ENCODE measurements at places on chromosomes 7 and 10. TPM values are rescaled to one million over a fixed set of nuclear protein-coding genes. Genes with fewer than 3 reads are reported as not detected.

DNA sequence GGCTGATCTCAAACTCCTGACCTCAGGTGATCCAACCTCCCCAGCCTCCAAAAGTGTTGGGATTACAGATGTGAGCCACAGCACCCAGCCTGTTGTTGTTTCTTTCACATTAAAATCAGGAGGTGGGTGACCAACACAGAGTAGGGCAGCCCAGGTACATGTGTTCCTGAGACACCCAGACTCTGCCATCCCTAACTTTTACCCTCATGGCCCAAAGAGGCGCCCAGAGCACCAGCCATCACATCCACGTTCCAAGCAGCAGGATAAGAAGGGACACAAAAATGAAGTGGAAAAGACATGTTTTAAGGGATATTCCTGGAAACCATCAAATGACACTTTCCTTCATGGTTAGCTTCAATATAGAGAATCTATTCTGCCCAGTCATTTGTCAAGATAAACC, 159.6 kb upstream of the KLF6 start:
- H3K4me1 ChIP-seq: no peaks in the 10 kb centered on the region
- DNase-seq: no peak
- no peaks in the 10 kb centered on the region for H3K27me3 ChIP-seq
- no peak overlapping the region for H3K4me3 ChIP-seq

DNA sequence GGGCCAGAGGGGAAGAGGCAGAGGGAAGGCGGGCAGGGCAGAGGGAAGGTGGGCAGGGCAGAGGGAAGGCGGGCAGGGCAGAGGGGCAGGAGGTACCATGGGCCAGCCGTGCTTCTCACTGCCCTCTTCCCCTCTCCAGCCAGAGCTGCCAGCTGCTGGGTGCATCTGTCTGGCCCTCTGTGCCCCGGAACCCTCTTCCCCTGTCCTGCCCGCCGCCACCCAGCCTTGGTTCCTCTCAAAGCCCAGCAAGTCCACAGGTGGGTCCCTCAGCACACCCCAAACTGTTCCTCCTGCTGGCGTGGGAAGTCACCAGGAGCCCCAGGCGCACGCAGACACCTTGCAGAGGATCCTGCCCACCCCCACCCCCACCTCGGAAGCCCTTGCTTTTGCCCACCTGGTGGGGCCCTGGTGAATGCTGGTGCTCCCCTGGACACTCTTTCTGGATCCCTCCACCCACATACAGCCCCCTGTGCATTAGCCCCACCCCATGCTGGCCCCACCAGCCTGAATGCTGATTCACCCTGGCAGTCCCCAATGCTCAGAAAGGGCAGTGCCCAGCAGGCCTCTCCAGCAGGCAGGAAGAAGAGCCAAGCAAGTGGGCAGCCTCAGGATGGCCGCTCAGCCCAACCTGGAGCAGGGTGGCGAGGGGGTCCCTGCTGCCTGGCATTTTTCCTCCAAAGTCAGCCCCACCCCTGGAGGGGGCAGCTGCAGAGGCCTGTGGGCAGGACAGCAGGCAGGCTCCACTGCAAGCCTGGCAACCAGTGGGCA, 1.9 kb upstream of the PWWP2B start:
- H3K27me3 ChIP-seq: no peaks in the 10 kb centered on the region
- peaks cover 24% of the 10 kb centered on the region for H3K4me1 ChIP-seq
- H3K4me3 ChIP-seq: peak overlapping the region; percentile 52
- DNase-seq: no peak
- no peaks in the 10 kb centered on the region for H3K36me3 ChIP-seq
- H3K27ac ChIP-seq: peak overlapping the region; percentile 86

GRCh38 chr10:70292004-70292403, 8.2 kb upstream of the NPFFR1 start:
- no peaks in the 10 kb centered on the region for H3K36me3 ChIP-seq
- H3K27me3 ChIP-seq: no peaks in the 10 kb centered on the region
- no peak overlapping the region for H3K4me3 ChIP-seq
- H3K27ac ChIP-seq: no peak overlapping the region
- H3K4me1 ChIP-seq: no peaks in the 10 kb centered on the region

- H3K27me3 ChIP-seq: no peaks in the 10 kb centered on the region
- no peak overlapping the region for H3K27ac ChIP-seq
- no peaks in the 10 kb centered on the region for H3K4me1 ChIP-seq
- H3K4me3 ChIP-seq: no peak overlapping the region
Observed at GRCh38 chr10:78777867-78778266, 290.9 kb upstream of the ZMIZ1 start.

- H3K4me3 ChIP-seq: no peak overlapping the region
- no peaks in the 10 kb centered on the region for H3K4me1 ChIP-seq
- no peaks in the 10 kb centered on the region for H3K27me3 ChIP-seq
- no peak overlapping the region for H3K27ac ChIP-seq
- DNase-seq: no peak
- H3K36me3 ChIP-seq: no peaks in the 10 kb centered on the region
Observed at GRCh38 chr7:53600296-53600695, 564.9 kb downstream of the POM121L12 start.

DNA sequence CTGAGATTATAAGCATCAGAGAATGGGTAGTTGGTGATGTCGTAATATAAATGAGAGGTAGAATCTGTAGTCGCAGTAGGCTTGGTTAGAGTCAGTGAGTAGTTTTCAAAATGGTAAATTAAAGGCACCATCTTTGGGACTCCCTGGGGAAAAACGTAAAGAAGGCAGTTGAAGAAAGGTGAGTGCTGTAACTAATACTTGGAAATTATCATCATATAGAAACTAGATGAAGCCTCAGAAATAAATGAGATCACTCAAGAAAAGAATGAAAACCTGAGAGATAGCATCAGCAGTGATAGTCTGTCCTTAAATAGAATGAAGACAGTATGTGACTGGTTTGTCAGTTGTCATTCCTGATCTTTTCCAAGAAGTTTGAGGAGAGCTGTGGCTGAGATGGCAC, 23.8 kb downstream of the PALS2 start:
- H3K27ac ChIP-seq: no peak overlapping the region
- H3K36me3 ChIP-seq: no peaks in the 10 kb centered on the region
- H3K4me1 ChIP-seq: no peaks in the 10 kb centered on the region
- DNase-seq: no peak
- no peaks in the 10 kb centered on the region for H3K27me3 ChIP-seq
- H3K4me3 ChIP-seq: no peak overlapping the region

ETV1 gene
- total RNA-seq: 1.6 TPM

SPDYE16 gene
- not detected for total RNA-seq

- peaks cover 4% of the 10 kb centered on the region for H3K4me1 ChIP-seq
- DNase-seq: no peak
- no peaks in the 10 kb centered on the region for H3K36me3 ChIP-seq
- H3K27me3 ChIP-seq: no peaks in the 10 kb centered on the region
- H3K4me3 ChIP-seq: no peak overlapping the region
- no peak overlapping the region for H3K27ac ChIP-seq
Observed at GRCh38 chr7:106419455-106420182, 134.8 kb upstream of the NAMPT start.

ERCC6 gene
- 16.4 TPM for total RNA-seq
